ENCODE measurements at places on chromosomes 6 and 20.
A peak's percentile ranks its signal among the peaks of the same experiment; 100 is the strongest.

GRCh38 chr6:14964556-14965270, 281.2 kb upstream of the JARID2 start:
- DNase-seq = no peak

DNA sequence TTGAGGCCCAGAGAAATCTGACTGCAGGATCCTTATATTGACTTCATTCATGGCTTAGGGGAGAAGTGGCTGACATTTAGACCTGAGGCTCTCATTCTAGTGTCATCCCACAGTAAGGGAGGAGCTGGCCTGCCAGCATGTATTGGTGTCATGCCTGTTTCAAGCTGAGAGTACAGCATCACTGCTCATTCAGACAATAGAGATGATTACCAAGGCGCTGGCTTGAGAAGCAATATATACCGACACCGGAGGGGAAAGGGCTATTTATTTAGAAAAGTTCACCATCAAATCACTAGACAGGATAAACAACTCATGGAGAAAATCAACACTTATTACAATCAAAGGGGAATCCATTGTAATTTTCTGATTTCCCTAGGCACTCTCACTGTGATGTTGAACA, 84.4 kb upstream of the HDAC2 start:
- DNase-seq = no peak

DNA sequence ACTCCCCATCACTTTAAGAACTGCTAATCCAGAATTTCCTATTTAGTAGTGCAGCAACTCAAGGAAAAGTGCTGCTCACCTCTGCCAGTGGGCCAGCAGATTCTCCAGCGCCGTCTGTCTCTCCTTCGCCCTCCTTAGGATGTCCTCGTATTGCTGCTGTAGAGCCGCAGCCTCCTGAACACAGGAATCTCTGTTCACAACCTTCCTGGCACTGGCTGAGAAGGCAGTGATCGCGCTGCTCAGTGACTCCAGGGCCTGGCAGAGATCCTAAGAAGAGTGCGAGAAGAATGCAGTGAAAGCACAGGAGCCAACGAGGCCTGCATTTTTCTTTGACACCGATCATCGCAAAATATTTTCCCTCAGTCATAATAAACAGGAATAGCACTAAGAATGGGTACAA, 209.0 kb downstream of the SYNE1 start:
- DNase-seq = no peak

GRCh38 chr6:27216874-27217273, 30.6 kb upstream of the PRSS16 start:
- no peak for DNase-seq

GRCh38 chr6:113927001-113927400, 43.9 kb downstream of the HDAC2 start:
- DNase-seq = no peak

- no peak for DNase-seq
These were observed 152.1 kb downstream of the DTNBP1 start for GRCh38 chr6:15510536-15511247.

DNA sequence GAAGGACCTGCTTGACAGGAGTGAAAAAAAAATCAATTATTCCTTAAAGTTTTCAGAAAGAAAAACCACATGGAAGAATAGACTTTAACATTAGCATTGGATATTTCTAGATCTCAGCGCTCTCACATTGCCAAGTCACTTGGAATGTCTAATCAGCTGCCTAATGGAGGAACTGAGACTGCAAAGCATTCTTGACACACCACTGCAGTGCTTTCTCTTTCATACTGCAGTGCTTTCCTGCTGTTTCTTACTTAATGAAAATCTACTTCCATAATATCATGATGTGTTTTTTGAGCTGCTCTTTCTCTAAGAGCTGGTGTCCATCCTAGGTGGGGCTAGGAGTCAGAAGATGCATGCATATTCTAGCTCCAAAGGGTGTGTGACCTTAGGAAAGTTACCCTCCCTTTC, 20.4 kb upstream of the MCM3 start:
- DNase-seq = no peak

GRCh38 chr20:56350842-56351241, 7.9 kb upstream of the FAM210B start:
- DNase-seq = no peak

- no peak for DNase-seq
These were observed 10.9 kb upstream of the C6orf58 start for GRCh38 chr6:127566119-127566518.

- no peak for DNase-seq
These were observed 40.1 kb downstream of the TBPL1 start for GRCh38 chr6:133992992-133993680.

DNA sequence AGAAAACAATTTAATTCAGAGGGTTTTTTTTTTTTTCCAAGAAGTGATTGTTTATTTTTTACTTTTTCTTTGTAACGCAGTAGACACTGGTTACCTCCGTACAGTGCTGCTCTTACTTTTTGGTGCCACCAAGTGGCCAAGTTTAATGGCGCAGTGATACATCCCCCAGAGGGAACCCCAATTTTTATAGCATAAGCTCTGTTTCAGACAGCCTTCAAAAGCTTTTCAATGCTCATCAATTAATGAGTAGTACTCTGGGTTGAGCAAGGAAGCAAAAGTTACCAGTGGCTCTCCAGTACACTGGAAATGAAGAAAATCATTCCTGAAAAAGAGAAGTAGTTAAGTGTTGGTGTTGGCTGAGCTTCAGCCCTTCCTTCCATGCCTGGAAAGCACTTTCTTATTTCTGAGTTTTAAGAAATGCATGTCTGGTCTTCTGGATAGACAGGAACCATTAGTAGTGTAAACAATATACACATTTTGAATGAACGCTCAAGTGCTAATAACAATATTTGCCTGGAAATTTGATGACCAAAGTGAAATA, 129.1 kb upstream of the SMLR1 start:
- DNase-seq = peak; percentile 74

DNA sequence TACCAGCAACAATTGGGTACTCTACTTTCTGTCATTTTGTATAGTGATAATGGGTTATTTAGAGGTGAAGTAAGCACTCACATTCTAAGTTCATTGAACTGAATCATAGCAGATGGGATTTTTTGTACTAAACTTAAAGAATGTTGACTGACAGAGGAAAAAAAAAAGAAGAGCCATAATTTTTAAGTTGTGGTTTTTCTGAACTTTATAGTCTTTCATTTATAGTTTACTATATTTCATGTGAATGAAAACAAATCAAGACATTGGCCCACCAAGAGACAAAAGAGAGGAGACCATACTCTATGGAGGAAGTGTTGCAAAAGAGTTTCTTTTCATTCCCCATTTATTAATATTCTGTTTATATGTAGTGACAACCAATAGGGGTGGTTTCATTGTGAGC, 685.7 kb downstream of the BCKDHB start:
- DNase-seq = no peak

GRCh38 chr6:69064226-69064625, 429.1 kb downstream of the ADGRB3 start:
- no peak for DNase-seq

DNA sequence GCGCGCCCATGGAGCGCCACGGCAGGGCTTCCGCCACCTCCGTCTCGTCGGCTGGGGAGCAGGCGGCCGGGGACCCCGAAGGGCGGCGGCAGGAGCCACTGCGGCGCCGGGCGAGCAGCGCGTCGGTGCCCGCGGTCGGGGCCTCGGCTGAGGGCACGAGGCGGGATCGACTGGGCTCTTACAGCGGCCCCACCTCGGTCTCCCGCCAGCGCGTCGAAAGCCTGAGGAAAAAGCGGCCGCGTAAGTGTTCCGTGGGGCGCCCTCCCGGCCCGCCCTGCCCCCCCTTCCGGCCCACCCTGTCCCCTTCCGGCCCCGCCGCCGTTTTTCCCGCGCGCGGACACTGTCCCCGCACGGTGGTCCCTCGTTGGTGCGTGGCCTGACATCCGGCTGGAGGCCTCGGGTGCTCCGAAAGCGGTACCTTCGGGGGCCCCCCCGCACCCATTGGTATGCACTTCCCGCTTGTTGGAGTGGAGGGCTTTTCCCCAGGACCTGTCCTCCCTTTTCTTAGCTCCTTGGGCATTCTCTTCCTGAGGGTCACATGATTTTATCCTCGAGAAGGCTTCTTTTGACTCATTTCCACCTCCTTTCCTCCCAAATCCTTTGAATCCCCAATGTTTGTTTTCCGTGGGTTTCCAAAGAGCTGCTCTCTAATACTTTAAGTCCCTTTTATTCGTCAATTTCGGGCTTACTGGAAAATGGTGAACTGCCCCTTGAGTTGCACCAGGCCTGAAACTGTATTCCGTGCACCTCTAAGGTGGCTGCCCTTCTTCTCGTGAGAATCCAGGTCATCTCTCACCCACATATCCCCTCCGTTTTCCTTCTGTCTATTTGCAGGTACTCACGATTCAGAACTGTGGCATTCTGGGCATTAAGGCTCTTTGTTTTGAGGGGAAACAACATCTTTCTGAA, 556 bp downstream of the PANK2 start:
- peak; percentile 69 for DNase-seq

GRCh38 chr6:151075930-151076555, 163.7 kb upstream of the AKAP12 start:
- DNase-seq = no peak

DNA sequence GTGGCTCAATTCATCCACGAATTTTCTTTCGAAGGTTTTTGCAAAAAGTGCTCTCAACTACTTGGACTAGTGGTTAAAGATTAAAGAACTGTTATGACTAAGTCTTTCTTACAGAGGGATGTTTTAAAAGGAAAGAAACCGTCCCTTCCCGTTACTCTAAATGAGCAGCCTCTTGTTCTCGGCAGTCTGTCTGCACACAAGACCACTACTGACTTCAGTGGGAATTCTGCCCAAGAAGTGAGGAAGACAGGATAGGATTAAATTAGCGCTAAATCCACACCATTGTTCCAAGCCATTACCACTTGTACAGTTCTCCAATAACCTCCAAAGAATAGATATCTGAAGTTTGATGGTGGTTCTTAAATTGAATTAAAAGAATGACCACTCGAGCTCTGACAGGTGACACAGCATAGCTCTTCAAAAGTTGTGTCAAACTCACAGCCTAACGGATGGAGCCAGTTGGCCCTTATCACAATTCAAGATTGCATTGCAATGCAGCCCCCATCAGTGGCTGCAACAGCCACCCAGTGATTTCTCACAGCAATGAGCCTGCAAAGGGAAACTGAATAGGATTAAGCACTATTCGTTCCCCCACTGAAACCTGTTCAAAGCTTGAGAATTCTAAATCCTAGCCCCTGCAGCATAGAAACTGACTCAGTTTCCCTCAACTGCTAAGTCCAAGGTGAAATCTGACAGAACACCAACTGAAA, 1.8 kb downstream of the EPB41L2 start:
- DNase-seq = no peak

DNA sequence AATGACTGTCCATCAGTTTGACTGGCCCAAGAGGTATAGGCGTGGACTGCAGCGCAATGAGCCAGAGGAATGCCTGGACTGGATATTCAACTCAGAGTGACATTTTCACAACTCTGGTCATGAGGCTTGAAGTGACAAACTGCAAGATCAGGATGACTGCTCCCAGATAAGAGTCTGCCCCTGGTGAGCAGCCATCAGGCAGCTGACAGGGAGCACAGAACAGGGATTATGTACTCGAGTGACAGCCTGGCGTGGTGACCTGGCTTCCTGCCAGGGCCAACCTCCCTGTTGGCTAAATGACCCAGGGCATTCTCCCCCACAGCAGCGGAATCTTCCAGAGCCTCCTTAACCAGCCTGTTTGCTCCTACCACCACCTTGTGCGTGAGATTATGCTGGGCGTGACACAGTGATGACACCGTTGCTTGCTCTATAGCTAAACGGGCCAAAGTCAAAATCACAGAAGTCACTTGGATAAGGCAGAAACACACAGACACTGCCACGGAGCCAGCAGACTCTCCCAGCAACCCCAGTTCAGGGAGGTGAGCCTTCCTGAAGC, 209.1 kb upstream of the JARID2 start:
- DNase-seq = no peak

DNA sequence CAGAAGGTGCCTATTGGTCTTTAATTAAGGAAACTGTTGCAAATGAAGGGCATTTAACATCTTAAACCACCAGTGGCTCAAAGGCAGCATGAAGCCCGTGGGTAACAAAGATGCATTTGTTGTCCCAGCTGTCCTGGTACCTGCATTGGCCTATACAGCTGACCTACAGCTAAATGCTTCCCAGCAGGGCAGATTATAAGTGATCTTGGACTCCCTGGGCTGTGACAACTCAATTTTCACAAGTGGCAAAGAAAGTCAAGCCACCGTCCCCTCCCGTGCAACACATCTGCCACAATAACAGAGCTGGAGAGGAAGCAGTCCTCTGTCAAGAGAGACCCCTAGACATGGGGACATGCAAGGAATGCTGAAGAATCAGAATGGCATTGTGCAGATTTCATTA, 31.5 kb upstream of the EDN3 start:
- DNase-seq = no peak

DNA sequence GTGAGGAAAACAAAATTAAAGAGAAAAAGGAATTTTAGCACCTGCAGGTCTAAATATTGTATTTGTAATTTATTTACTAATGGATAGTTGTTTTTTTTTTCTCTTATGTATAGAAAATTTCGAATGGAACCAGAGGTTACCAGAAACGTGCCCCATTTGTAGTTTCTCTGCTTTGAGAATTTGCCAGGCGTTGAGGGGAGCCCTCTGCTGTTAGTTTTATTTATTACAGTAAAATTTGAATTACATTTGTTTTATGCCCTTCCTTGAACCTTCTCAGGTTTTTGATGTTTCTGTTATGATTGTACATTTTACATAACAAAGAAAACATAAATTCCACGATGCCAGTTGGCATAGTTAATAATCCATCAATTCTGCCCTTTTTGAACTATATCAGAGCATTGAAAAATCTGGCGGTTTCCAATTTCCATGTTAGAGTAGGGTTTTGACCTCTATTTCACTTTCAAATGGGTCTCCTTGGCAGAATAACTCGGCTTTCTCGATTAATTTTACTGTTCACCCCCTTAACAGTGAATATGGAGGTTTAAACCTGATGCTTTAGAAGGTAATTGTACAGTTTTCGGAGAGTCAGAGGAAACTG, 35.1 kb upstream of the RFPL4B start:
- DNase-seq = peak; percentile 4

- no peak for DNase-seq
These were observed 143.9 kb downstream of the WDR27 start for GRCh38 chr6:169557887-169558286.

DNA sequence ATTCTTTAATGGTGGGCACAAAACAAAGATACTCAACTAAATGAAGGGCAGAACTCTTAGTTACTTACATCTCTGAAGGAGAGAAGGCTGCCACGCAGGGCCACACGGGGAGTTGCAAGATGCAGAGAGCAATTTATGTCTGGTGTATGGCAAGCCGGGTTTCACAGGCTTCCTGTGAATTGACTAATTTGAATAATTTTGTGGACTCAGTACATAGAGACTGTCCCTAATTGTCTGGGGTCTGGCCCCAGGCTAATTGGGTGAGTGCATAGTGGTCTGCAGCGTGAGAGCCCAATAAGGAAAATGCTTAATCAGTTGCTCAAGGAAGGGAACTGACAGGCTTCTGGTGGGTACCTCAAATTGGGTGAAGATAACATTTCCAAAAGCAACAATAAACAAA, 205.7 kb downstream of the OTOR start:
- DNase-seq = no peak

GRCh38 chr20:61263084-61263695, 11.1 kb downstream of the CDH4 start:
- peak; percentile 53 for DNase-seq

All from stimulated activated CD4-positive, alpha-beta T cell treated with anti-CD3 and anti-CD28 coated beads, Interleukin-15, amount 100 ng/mL, for 24 hours (primary cell).